ENCODE measurements at places on chromosomes 5 and 9.

DNA sequence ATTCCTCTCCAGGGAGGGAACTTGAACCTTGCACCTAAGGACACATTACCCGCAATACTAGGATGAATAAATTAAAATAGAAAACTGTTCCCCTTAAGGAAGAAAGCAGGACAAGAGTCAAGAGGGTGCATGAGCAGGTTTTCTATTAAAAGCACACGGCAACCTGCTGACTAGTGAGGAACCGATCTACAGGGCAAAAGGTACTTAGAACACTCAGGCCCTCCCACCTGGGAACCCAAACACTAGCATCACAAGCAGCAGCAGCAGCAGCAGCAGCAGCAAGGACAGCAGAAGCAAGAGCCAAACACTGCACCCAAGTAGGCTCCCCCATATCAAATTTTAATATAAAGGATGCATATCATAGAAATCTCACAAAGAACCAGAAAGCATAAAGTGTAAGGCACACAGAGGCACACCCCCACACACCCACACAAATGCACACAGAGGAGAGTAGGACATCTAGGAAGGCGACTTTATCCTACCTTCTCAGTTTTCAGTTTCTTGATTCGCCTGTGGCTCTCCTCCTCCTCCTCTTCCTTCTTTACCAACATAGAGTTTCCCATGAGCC is 2.8 kb downstream of the ZNF608 start:
- no peak for DNase-seq

GRCh38 chr5:134879456-134879855 is 5.3 kb downstream of the TXNDC15 start:
- no peak for DNase-seq

DNA sequence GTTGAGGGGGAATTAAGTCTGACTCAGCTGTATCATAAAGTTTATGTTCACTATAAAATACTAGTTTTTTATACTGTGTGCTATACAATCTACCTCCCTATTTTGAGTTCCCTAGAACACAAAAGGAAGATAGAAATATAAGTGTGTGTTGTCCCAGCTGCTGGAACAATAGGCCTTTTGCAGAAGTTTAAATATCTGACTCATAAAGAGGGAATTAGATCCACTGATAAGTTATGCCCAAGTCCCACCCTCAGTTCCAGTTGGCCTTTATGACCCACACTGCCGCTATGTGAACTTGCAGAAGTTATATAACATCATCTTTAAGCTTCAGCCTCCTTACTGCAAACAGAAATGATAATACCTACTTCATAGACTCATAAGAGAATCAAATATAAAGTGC is 88.5 kb upstream of the DAB2 start:
- DNase-seq = no peak

- no peak for DNase-seq
These were observed 23.8 kb downstream of the PHAX start for GRCh38 chr5:126624534-126624933.

- no peak for DNase-seq
These were observed 586.3 kb upstream of the FAM174A start for GRCh38 chr5:99948850-99949249.

- DNase-seq = no peak
These were observed 162.7 kb downstream of the SYK start for GRCh38 chr9:90964101-90965020.

DNA sequence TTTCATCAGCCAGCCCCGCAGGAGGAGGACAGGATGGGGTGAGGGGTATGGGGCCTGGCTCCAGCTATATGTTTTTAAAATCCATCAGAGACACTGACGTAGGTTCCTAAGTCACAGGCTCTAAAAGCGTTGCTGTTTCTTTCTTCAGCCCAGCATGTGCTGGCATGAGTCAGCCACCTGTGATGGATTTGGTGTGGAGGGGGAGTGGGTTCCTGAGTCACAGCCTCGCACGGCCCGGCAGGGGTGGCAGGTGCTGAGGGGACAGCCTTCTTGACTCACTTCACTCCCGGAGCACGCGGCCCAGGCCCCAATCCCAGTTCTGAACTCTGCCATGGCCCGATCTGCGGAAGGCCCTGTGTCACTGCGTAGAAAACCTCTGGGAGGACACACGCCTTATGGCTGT is 38.8 kb upstream of the RPL26L1 start:
- no peak for DNase-seq

DNA sequence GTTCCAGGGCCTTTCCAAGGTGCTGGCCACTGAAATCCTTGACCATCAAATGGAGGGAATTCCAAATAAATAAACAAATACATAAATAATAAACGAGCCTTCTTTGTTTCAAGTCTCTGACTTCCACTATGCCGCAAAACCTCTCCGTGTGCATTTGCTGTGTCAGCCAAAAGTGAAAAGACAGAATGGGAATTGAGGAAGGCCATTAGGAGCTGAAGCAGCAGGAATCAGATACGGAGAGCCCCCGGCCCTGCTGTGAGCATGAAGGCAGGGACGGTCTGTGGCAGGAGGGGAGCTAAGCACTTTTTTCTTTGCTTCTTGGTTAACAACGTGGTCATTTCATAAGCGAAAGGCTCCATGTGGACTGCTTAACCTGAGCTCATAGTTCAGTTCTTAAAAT is 26.1 kb downstream of the PLPPR1 start:
- DNase-seq = no peak

- no peak for DNase-seq
These were observed 415.8 kb downstream of the SPATA31D1 start for GRCh38 chr9:82404196-82404870.

DNA sequence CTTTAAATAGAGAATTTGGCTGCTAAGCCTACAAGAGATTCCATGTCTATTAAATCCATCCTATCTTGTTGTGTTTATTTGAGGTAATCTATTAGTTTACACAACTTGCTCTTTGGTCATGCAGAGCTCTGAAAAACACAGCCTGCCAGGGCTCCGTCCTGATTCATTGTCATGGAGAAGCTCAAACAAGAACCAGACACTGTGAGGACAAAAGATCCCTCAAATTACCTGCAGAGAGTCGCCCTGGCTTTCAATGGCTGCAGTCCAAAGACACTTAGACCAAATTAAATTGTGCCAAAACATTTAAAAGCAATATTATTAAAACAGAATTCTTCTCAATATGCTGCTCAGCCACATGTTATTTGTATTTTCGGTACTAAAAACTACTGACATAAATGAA is 60.1 kb downstream of the CDH18 start:
- DNase-seq = no peak

DNA sequence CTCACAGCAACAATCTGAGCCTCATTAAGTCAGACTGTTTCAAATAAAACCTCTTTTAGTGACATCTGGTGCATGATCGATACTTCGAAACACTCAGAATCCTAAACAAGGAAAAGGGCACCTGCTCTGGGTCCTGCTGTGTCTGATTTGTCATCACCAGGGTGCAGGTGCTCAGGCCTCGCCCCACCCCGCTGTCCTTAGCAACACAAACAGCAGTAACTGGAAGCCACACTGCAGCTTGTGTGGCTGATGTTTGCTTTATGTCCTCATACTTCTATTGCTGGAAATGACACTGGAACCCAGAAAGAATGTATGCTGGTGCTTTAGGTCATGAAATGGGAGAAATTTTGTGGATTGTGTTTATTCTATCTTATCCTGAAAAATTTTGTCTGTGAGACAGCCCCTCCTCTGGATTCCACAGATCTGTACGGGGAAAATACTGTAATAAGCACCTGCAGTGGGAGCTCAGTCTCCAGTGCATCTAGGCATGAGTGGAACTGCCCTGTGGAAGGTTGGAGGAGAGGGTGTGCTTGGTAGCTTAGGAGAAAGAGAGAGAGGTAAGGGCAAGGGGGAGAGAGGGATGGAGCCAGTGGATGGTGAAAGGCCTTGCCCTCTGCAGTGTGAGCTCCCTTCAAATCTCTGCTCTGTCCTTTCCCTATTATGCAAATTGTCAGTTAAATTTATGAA is 284.2 kb downstream of the SMARCA2 start:
- DNase-seq = no peak

DNA sequence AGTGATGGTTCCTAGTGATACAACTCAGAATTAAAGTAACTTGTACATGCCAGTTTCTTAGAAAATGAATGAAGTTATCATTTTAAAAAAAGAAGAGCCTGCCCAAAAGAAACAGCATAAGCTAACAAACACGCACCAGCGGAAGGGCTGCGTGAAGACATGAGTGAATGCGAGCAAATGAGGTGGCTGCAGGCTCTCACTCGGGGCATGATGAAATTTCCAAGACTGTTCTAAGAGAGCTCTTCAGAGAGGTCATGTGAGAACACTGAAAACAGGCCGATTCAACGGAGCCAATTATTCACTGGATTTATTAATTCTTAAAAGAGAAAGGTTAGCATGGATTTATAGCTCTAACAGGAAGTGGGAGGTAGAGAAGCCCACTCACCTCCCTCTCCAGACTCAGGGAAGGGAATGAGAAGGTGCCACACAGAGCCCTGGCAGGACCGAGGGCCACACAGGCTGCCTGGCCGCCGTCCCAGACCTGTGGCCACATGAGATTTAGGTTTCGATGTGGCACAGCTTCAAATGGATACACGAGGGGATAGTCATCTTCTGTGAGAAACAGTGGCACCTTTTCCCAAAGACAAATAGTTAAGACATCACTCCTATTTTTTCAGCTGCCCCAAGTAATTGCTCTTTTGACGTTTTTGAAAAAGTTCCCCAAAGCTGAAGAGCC is 55.5 kb downstream of the HABP4 start:
- no peak for DNase-seq

DNA sequence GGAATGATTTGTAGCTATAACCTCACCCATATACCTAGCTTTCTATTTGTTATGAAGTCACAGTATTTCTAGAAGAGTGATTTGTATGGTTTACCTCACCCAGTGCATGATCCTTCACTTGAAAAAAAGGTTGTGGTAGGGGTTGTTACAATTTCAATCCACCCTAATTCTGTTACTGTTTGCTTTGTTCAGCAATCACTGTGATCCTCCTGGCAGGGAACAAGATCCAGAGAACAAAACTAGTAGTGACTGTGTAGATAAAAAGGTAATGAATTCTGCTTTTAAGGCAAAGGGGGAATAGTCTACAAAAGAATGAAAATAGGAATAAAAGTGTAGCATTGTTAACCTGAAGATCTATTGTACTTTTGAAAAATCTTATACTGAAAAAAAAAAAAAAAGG is 191.3 kb upstream of the SH3GL2 start:
- no peak for DNase-seq

DNA sequence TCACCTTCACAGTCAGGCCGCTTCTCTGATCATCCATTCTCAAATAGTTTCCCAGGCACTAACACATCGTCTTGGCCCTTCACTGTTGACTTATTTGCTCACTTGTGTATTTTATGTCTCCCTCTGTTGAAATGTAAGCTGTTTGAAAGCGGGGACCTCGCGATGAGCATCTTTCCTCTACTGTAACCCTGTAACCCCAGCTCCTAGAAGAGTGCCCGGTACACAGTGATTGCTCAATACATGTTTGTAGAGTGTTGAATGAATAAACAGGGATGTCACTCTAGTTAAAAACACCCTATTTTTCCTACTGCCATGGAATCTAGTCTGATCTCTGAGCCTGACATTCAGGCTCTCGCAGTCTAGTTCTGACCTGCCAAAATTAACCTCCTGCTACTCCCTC is 150.8 kb downstream of the TTLL11 start:
- no peak for DNase-seq

DNA sequence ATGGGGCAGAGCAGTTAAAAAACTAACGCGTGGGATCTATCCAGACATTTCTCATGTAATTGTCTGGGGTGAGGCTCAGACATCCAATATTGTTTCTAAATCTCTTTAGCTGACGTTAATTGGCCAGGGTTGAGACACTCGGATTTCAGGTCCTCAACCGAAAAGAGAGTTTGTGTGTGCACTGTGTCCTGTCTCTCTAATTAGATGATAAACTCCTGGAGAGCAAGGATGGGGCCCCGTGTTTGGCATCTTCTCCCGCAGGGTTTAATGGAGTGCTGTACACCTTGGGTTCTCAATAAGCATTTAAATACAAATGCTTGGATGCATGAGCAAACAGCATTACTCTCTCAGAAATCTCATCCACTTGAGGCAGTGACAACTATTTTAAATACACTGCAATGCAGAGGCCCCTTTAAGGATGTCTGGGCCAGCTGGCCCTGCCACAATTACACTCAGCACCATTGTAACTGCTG is 139.6 kb downstream of the MTX3 start:
- no peak for DNase-seq

DNA sequence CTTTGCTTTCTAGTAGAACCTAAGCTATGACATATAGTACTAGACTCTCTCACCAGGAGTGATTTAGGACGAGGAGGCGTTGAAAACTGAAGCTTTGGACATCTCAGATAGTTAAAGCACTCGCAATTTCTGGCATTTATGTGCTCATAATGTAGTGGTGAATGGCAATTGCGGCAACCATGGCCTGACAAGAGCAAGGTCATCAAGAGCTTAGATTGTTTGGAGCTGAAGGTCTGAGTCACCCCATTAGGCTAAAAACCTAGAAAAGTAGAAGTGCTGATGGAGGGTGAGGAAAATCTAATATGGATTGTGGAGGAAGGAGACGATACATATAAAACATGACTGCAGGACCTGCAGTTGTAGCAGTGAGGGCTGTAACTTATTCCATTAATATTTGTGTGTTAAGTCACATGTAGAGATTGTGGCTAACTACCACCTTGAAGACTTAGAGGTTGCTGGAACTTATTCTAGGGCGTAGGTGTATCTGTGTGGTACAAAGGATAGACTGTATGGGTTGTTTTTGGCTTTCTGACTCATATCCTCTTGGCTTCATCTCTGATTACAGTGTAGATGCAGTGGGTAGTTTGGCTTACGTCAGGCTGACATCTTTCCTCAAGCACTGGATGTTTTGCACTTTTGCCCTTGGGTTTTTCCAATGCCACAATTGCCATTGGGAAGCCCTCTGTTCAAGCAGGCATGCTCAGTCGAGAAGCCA is 138.9 kb upstream of the CDKN2B start:
- DNase-seq = no peak

DNA sequence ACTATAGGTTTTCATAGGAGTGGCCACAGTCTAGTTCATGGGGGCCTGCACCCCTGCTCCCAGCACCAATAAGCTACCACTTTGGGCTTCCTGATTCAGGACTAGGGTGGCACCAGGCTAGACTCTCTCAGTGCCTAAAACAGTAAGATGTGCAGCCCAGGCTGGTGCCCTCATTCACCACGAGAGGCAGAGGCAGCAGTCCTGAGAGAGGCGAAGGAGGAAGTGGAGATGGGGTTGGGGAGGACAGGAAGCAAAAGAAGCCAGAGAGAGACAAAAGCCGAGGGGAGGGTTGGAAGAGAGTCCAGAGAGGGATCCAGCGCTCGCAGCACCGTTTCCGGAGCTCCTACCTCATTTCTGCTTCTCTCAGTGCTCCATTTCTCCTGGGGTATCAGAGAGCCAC is 180.9 kb downstream of the MED10 start:
- DNase-seq = no peak

DNA sequence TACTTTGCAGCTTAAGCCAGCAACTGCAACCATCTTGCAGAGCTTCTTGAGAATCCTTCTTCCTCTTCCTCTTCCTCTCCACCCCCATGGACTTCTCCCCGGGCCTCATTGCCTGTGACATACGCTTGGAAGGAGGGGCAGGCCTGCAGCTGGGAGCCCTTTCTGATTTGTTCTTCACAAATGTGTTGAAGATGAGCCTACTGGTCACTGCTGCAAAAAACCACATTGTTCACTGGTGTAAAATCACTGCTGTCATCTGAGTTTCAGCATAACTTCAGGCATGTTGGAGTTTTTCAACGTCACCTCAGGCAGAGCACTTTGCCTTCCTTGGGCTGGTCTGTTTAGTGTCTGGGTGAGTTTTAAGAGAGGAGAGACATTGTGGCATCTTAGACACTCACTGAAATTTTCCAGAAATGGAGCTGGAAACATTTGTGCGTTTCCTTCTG is 7.9 kb downstream of the TJP2 start:
- DNase-seq = no peak
